Posterior vena cava (tissue), 2 donors: ENCODE measurements at places on chromosomes 1 and 21. TPM values are rescaled to one million over a fixed set of nuclear protein-coding genes. Genes with fewer than 3 reads are reported as not detected.

The CD53 gene
- 59.2 TPM for total RNA-seq

The OPRD1 gene
- total RNA-seq: not detected

The TMEM234 gene
- 15.9 TPM for total RNA-seq

The MED8 gene
- total RNA-seq: 27.0 TPM

The DESI2 gene
- total RNA-seq: 28.4 TPM

The DNASE2B gene
- not detected for total RNA-seq

The GJA5 gene
- 18.8 TPM for total RNA-seq

The C4BPA gene
- total RNA-seq: not detected

The DISP1 gene
- total RNA-seq: 8.0 TPM

The SPATA6 gene
- total RNA-seq: 22.2 TPM

The SPRR1B gene
- total RNA-seq: not detected

The CFHR5 gene
- not detected for total RNA-seq

The IL22RA1 gene
- not detected for total RNA-seq

The LAMTOR2 gene
- total RNA-seq: 34.7 TPM

The F5 gene
- total RNA-seq: 2.5 TPM

The LSM10 gene
- 34.8 TPM for total RNA-seq

The FTCD gene
- total RNA-seq: 1.2 TPM

The SLC35D1 gene
- 9.5 TPM for total RNA-seq

The DMRTB1 gene
- total RNA-seq: not detected

The SERPINC1 gene
- not detected for total RNA-seq

The LRRC39 gene
- total RNA-seq: 0.51 TPM

The KIF21B gene
- total RNA-seq: 2.6 TPM

The HCN3 gene
- 1.5 TPM for total RNA-seq

The POLR3GL gene
- total RNA-seq: 22.8 TPM

The CAMK2N1 gene
- 12.3 TPM for total RNA-seq

The KCNE2 gene
- total RNA-seq: not detected

The SKI gene
- 104 TPM for total RNA-seq

The INSRR gene
- total RNA-seq: 0.19 TPM
